ENCODE measurements at places on chromosomes 6 and 20.

GRCh38 chr6:71733970-71734899 lies 152.1 kb upstream of the RIMS1 start:
- DNase-seq = peak; percentile 79

GRCh38 chr20:9551808-9552550 lies 37.6 kb downstream of the LAMP5 start:
- no peak for DNase-seq

DNA sequence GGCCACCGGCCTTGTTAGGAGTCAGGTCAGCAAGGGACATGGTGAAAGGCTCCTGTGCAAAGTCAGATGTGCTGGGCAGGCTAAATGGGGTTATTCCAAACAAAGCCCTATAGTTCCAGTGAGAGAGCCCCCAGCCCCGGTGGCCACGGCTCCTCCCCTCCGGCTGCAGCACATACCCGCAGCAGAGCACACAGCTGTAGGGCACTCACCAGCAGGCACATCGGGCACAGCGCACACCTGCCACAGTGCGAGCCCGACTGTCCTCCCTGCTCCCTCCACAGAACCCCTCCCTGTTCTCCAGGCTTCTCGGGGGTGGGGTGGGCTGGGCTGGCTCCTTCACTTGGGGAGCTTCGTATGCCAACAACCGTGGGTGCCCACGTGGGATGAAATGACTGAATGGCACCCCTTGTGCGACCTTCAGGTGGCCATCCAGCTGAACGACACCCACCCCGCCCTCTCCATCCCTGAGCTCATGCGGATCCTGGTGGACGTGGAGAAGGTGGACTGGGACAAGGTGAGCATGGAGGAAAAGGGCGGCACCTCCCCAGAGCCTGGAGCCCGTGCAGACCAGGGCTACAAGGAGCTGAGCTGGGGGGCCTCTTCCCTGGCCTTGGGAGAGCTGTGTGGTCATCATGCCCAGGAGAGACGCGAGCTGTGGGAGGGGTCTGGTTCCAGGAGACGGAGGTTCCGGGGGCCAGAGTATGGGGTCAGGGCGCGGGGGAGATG lies 30.9 kb downstream of the PYGB start:
- DNase-seq = no peak

DNA sequence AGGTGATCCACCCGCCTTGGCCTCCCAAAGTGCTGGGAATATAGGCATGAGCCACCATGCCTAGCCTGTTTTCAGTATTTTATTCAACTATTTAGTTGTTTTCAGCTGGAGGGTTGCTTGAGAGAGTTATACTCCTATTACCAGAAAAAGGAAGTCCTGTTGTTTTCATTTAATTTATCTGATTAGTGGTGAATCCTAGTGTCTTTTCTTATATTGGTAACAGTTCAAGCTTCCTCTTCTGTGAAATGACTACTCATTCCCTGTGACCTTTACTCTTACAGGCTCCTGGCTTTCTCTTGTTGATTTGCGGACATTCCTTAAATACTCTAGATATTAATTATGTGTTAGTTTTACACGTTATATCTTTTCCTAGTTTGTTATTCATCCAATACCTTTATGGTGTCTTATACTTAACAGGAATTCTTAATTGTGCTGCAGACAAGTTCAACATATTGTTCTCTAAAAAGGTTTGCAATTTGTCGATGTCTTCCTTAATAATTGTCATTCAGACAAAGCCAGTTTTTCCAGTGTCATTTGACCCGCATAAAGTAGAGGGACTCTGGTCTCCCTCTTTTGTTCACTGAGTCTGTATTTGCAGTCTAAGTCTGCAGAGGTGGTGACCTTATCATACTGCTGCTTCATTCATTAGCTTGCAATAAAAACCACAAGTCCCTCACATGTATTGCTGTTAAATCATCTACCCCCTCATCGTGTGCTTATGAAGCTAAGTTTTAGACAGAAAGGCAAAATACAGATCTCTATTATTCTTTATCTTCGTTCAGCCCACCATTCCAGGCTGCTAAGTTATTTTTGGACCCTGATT lies 51.4 kb downstream of the ZBTB9 start:
- no peak for DNase-seq

GRCh38 chr6:42370323-42370985 lies 81.3 kb downstream of the TRERF1 start:
- DNase-seq = no peak

Data from fibroblast of skin of back (primary cell).